ENCODE measurements at places on chromosomes 16 and 17.

GRCh38 chr17:45103269-45103795, 29.0 kb downstream of the PLCD3 start:
- no peak for DNase-seq

DNA sequence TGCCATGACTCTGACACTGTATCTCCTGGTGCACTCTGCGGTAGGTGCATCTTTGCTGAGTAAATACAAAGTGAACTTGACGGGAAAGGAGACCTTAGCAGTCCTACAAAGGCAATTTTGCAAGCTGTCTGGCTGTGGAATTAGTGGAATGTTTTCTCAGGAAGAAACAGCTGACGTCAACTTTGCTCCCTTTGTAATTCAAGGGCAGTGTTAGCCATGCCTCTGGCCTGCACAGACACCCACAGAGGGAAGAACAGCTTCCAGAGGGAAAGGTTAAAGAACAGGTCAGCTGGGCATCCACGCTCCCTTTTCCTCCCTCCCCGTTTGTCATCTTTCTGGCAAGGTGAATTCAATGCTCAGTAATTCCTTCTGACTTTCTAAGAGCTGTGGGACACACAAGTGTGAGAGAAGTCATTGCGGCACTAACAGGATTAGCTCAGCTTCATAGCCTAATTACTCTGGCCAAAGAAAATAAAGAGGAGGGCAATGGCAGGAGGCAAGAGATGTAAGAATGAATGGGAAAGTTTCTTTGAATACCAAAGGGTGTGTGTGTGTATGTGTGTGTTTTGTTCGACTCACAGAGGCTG, 476.9 kb upstream of the GOT2 start:
- no peak for DNase-seq

GRCh38 chr16:69476920-69477443, 52.6 kb downstream of the CYB5B start:
- no peak for DNase-seq

DNA sequence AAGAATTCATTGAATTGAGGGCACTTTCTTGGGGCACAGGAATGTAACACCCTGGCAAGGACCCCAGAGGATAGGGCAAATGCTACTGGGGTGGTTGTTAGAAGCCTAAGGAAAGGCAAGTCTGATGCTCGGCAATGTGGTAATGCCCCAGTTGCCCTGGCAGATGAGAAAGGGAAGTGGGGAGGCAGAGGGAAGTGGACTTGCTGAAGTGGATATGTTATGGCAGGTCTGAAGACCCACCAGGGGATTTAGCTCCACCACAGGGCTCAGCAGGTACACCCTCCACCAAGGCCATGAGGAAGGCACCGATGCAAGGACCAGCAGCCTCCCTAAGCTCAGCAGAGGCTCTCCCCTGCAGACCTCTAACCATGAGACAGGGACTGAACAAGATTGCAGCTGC, 184.8 kb downstream of the IRX5 start:
- no peak for DNase-seq

DNA sequence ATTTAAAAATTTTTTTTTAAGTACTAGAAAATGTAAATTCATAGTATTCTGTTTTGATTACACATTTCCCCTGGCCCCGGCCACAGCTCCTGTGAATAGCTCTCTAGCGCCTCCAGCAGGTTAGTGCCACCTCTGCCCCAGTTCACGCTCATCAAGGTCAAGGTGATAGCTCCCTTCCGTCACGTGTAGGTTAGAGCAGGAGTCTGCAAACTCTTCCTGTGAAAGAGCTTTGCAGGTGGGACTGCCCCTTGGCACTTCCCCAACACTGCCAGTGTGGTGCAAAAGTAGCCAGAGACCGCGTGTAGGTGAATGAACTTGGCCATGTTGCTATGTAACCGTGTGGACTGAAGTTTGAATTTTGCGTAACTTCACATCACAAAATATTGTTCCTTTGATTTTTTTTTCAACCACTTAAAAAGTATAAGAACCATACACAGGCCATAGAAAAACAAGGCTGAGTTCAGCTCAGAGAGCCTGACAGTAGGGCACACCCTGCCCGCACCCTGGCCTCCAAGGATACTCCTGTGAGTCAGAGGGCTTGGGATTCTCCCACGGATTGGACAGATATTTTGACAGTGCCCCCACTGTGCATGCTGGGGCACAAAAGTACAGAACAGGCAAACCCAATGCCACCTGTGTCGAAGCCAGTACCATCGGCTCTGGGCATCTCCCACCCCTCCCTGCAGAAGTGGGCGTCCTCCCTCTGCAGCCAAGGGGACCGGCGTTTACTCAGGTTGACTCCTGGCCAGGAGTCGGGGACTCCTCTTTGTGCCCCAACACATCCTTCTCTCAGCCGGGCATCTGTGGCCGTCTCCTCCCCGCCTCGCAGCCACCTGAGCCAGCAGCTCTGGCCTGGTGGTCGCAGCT, 92.0 kb upstream of the CHMP6 start:
- no peak for DNase-seq

DNA sequence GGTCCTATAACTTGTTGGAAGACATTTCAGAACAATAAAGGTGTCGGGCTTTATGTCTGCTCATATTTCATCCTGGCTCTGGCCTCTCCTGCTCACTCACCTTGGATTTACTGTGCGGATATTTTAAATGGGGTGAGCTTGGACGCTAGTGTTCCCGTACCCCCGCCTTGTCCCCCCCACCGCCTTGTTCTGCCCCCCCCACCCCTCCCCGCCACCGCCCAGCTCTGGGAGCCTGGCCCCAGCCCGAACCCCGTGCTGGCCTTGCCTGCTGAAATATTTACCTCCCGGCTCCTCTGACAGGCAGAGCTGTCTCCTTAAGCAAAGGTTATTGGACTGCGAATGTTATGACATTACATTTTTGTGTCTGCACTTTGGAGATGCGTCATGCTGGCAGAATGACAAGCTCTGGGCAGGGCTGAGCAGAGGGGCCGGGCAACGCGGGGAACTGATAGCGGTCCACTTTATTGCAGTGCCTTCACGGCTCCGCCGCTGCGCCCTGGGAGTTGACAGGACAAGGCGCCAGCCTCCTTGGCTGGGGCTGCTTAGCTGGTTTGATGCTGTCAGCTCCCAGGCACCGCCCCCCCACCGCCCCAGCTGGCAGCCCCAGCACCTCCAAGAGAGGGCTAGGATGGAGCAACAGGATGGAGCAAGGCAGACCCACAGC, 222.5 kb upstream of the GSE1 start:
- no peak for DNase-seq

DNA sequence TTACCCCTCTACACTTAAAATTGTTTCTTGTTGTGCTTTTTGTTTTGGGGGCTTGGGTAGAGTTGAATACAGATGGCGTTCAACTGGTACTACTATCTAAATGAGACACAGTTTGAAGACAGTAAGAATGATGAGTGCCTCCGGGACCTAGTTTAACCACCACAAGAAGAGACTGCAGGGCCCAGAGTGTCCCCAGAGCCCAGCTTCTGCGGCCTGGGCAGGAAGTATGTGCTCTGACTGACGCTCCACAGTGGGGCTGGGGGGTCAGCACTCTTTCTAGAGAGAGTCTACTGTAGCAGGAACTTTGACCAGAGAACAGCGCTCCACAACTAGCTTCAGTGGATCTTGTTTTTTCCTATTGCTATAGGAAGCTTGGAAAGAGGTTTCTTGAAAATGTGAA, 174.0 kb downstream of the VPS53 start:
- no peak for DNase-seq

DNA sequence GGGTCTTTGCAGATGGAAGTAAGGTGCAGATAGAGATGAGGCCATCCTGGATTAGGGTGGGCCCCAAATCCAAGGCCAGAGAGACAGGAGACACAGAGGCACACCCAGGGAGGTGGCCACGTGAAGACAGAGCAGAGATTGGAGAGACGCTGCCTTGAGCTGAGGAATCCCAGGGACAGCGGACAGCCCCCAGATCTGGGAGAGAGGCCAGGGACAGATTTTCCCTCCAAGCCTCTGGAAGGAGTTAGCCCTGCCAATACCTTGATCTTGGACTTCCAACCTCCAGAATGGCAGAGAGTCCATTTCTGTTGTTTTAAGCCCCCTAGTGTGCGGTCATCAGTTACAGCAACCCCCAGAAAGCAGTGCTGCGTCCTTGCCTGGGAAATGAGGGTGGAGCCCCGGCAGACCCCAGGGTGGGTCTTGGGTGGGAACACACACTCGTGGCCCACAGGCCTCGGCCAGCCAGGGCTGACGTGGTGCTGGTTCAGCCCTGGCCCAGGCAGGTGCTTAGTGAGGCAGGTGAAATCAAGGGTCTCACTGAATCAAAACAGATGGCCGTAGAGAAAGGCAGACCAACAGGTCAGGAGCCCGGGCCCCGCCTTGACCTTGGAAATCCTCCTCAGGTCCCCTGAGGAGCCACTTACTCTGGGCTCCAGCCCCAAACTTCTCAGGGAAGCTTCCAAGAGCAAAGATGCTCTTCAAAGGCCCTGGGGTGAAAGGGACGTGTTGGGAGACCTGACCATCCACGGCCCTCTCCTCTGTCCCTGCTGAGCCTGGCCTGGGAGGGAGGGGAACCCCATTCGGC, 169.3 kb downstream of the RBFOX3 start:
- DNase-seq, result no peak

Measured in NCI-H1436 treated with DMSO at 0.1 percent for 48 hours (cell line).